Lower leg skin (tissue), 4 donors: ENCODE measurements at places on chromosomes 4 and X.

- DNase-seq: no peak
Observed at GRCh38 chrX:31333165-31333831, 261.5 kb upstream of the FTHL17 start.

GRCh38 chrX:141314441-141314840 lies 72.1 kb upstream of the SPANXC start:
- no peak for DNase-seq

DNA sequence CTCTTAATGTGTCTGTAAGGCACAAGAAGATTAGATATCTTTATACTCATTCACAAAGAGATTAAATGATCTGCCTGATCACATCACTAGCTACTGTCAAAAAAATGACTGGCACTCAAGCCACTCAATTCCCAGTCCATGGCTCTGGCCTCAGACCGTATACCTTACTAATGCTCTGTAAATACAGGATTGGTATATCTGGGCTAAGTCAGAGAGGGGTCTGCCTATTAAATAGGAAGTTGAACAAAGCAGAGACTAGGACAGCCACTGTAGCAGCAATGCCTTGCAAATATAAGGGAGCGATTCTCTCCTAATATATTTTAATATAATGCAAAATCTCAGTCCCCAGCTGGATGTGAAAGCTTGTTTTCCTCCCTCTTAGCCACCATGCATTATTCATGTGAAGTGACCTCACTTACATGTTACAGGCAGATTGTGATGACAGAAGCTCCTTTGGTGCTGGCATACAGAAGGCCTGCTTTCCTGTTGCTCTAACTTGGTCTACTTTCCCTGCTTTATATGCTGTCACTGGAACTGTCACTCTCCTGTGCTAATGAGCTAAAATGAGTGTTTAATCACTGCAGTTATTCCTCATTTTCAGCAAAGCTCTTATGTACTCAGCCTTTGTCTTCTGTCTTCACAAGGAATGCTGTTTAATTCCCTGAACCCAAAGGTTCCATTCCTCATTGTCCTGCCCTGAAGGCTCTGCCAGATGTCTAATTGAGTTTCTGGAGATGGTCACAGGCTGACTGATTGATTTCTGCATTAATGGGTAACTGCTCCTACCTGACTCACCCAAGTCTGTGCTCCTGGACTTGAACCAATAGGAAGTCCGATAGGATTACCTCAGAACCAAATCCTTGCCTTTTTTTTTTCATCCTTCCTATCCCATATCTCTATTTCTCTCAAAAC lies 578.2 kb downstream of the KLHL13 start:
- no peak for DNase-seq

DNA sequence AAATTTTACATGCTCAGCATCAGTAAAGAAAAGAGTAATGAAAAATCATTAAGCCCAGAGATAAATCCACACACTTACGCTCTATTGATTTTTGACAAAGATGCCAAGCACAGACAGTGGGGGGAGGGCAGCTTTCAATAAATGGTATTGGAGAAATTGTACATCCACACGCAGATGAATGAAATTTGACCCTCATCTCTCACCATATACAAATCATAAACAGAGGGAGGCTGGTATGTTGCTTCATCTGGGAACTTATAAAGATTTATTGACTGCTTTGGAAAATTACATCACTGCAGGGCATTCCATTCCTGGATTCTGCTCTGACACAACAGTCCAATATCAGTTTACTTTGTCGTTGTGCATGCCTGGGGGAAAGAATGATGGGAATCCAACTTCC lies 58.4 kb upstream of the XAGE1A start:
- DNase-seq: no peak

DNA sequence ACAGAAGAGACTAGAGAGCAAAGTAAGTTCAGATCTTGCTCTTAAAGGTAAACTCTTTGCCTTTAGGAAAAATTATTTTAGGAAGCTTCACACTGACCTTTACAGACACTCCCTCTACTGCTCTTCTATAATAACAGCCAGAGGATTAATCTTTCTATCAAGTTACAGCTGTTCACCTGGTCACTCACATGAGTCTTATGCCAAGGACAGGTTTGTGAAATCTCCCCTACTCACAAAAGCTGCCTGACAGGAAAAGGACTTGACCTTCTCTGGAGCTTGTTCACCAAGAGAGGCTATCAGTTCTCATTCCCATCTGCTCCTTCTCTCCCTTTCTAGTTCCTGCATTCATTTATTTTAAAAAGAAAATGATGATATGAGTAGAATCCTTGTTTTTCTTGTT lies 117.3 kb downstream of the C4orf51 start:
- no peak for DNase-seq

- no peak for DNase-seq
Observed at GRCh38 chr4:40253906-40254305, 57.1 kb downstream of the RHOH start.

GRCh38 chr4:130576218-130576617 lies 1480.3 kb downstream of the C4orf33 start:
- DNase-seq: no peak

- DNase-seq: no peak
Observed at GRCh38 chrX:29617725-29618124, 597.6 kb upstream of the MAGEB2 start.

DNA sequence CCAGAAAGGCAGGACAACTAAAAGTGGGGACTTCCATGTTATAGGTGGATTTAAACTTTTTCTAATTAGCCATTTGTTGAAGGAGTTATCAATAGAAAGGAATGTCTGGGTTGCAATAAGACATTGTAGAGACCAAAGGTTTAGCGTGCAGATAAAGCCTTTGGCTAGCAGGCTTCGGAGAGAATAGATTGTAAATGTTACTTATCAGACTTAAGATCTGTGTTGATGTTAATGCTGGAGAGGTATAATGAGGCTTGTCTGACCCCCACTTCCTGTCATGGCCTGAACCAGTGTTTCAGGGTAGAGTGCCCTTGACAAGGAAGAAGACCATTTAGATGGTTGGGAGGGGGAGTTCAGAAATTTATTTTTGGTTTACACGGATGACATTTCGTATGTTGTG lies 67.1 kb upstream of the SPIN4 start:
- no peak for DNase-seq

DNA sequence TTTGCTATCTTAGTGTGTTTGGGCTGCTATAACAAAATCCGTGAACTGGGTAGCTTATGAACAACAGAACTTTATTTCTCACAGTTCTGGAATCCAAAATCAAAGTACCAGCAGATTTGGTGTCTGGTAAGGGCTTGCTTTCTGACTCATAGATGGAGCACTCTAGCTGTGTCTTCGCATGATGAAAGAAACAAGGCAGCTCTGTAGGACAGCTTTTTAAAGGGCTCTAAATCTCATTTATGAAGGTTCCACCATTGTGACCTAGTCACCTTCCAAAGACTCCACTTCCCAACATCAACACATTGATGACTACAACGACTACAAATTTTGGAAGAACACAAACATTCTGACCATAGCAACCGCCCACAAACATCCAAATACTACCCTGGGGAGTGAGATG lies 158.6 kb upstream of the LCORL start:
- no peak for DNase-seq

DNA sequence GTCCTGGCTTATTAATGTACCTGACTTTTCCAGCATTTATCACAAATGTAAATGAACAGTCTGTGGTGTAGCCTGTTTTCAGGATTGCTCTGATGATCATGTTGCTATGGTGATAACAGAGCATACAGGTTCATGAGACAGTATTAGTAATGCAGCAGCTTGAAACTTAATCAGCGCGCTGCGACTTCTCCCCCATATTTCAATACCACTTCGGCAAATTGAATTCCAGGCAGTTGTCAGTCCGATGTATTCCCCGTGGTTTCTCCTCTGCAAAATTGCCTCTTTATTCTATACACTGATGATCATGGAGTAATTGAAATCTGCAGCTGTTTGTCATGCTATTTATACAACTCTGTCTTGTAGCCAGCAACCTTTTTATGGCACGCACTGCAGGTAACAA lies 239.3 kb downstream of the C4orf33 start:
- DNase-seq: no peak

- no peak for DNase-seq
Observed at GRCh38 chr4:24544208-24544988, 40.0 kb downstream of the DHX15 start.

DNA sequence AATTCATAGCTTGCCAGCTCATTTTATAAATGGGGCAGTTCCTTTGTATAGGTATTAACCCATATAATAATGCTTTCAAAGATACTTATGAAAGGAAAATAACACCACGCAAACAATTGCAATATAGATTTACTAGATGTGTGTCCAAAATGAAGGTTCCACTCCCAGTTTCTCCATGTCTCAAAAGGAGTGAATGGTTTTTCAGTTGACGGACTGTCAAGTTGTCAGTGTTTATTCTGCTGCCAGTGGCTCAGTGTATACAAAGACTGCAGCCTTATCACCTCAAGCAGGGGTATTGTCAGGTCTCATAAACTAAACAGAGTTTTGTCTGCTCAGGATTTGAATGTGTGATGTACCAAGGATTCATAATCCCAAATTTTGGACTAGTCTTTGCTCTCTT lies 585.3 kb upstream of the ATOH1 start:
- DNase-seq: no peak

DNA sequence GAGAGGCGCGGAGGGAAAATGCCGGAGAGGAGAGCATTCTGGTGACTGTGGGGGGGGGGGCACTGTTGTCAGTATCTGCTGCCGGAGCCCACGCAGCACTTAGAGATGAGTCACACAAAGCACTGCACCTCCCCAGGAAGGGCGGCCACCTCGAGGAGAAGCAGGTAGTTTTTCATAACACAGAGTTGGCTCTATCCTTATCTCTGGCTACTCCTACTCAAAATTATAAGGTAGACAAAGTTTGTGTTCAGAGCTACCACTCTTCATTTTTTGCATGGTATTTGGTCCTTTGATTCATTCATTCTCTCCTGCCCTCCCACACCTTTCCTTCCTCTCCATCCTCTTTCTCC lies 76.2 kb upstream of the SCOC start:
- peak; percentile 17 for DNase-seq

- peak; percentile 48 for DNase-seq
Observed at GRCh38 chr4:54230484-54231418, 1.7 kb downstream of the PDGFRA start.

GRCh38 chrX:44096666-44097065 lies 123.5 kb upstream of the NDP start:
- DNase-seq: no peak

- no peak for DNase-seq
Observed at GRCh38 chrX:102599951-102600579, 750 bp downstream of the ARMCX5 start.

DNA sequence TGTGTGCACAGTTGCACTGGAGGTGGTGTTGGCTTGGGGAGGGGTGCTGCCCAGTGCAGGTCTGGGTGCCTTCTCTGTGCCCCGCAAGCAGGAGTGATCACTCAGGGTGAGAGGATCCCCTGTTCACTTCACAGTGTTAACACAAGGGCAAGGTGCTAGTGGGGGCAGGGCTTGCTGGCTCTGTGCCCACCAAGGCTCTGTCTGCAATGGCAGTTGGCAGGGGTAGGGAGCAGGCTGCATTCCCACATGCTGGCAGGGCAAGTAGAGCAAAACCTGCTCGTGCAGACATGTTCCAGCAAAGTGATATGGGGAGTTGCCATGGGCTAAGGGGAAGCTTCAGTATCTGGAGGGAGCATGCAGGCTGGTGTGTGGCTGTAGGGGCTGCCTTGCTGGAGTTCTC lies 428.0 kb downstream of the ZNF674 start:
- DNase-seq: no peak

DNA sequence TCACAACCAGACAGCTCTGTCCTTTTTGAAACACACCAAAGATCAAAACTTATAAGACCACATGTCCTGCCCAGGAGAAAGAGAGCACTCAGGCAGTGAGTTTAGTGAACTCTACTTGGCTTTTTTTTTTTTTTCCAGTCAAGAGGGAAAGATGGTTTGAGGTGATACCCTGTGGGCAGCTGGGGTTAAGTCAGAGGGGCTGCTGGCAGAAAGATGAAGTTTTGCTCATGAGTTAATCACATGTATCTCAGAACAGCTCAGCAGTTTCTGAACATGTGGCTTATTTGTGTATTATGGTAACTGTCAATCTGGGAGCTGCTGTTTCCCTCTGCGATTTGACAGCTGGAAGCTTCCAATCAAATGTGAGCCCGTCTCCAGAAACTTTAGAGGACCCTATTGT lies 56.4 kb upstream of the MAP3K15 start:
- DNase-seq: no peak

DNA sequence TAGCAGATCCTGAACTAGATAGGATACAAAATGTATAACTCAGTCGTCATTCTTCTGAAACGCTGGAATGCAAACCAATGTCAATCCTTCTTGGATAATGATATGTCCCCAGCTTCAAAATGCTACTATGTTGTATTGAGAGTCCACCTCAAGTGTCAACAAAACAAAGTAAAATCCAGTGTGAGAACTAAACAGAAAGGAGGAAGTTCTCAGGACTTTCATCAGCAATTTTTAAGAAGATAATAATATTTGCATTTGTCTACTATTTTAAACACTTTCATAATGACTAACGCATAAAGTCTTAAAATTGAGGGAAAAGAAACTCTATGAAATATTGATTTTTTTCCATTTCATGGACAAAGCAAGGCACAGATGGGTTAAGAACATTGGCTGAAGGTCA lies 36.3 kb downstream of the SOD3 start:
- no peak for DNase-seq

DNA sequence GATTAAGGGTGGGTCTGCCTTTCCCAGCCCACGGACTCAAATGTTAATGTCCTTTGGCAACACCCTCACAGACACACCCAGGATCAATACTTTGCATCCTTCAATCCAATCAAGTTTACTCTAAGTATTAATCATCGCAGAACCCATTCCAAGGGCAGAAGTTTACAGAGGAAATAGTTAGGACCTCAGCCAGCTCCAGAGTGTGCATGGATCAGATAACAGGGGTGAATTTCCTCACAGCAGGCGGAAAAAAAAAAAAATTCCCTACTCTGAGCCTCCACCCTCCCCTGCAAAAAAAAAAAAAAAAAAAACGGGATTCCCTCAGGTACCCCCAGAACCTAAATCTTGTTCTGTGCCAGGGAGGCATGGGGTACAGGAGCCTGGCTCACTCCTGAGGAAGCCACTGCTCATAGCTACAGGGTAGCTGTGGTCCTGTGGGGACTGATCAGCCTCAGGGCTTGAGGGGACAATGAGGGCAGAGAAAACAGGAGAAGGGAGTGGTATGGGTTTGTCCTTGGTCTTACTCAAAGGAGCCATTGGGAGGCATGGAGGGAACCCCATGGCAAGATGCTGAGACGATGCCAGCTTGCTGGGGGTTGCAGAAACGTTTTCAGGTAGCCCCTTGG lies 113.0 kb downstream of the DHRSX start:
- DNase-seq: no peak

GRCh38 chr4:30716158-30716557 lies 4.0 kb upstream of the PCDH7 start:
- no peak for DNase-seq

GRCh38 chr4:158826882-158827281 lies 58.1 kb downstream of the FNIP2 start:
- DNase-seq: no peak
